ENCODE measurements at places on chromosomes 1 and 21.

- DNase-seq, result no peak
Observed at GRCh38 chr1:154733621-154734020, 125.6 kb upstream of the ADAR start.

DNA sequence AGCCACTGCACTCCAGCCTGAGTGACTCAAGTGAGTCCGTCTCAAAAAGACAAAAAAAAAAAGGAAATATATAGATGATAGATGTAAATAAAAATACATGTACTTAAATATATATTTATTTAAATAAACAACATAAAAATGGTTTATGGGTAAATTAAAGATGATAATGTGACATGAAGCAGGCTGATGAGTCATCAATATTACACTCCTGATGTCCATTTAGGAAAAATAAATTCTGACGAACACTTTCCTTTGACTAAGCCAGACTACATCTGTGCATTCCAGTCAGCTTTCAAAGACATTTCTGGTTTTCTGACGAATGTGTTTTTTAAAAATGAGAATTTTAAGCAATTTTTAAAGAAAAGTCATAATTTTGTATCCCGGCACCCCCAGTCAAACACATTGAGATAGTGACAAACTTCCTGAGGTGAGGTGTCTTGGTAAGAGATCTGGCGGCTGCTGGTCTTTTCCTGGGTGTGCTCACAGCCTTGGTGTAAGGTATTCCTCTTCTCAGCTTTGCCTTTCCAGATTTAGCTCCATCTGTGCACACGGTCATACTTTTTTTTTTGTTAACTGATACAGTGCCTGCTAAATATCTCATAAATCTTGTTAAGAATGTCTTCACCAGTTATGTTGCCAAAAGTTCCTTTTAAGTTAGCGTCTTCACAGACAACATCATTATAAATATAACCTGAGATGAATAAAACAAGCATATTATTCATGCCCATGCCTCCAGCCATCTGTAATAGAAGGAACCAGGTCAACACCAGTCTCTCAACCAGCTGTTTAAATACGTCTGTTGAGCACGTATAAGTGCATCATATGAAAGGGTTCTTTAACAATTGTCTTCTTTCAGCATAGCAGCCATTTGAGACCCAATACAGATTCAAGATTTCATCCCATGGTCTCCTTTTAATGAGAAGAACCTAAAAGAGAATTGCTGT is 214.5 kb upstream of the PLD5 start:
- no peak for DNase-seq

DNA sequence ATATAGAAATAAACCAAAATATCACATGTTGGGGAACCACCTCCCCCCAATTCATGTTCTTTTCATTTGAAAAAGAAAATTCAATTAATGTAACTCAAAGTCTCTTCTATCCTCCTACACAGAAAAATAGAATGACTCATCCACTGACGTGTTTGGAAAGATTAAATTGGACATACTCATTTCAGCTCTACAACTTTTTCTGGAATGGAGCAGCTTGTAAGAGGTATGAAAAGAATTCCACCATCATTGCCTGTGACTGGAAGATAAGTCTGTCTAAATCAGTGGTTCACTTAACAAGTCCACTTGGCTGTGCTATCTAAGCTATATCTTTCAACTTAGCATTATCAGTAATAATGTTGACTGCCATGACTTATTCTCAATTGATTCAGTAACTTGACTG is 702.3 kb downstream of the BRINP3 start:
- no peak for DNase-seq

- no peak for DNase-seq
Observed at GRCh38 chr1:157429601-157430240, 122.6 kb downstream of the FCRL5 start.

DNA sequence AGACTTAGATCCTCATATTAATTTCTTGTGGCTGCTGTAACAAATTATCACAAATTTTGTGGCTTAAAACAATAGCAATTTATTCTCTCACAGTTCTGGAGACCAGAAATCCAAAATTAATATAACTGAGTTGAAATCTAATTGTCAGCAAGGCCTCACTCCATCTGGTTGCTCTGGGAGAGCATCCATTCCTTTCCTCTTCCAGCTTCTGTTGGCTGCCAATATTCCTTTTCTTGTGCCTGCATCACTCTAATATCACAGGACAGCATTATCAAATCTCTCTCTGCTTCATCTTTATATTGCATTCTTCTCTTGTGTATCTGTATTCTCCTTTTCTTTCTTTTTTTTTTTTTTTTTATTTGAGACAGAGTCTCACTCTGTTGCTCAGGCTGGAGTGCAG is 9.3 kb downstream of the SLC35A3 start:
- no peak for DNase-seq
